ENCODE measurements at places on chromosomes 6 and 20. TPM values are rescaled to one million over a fixed set of nuclear protein-coding genes. Genes with fewer than 3 reads are reported as not detected.

Gene EDN1
- 2.9 TPM for total RNA-seq

Gene FBXO5
- 1.8 TPM for total RNA-seq

Gene ZSWIM1
- total RNA-seq = 1.3 TPM

DNA sequence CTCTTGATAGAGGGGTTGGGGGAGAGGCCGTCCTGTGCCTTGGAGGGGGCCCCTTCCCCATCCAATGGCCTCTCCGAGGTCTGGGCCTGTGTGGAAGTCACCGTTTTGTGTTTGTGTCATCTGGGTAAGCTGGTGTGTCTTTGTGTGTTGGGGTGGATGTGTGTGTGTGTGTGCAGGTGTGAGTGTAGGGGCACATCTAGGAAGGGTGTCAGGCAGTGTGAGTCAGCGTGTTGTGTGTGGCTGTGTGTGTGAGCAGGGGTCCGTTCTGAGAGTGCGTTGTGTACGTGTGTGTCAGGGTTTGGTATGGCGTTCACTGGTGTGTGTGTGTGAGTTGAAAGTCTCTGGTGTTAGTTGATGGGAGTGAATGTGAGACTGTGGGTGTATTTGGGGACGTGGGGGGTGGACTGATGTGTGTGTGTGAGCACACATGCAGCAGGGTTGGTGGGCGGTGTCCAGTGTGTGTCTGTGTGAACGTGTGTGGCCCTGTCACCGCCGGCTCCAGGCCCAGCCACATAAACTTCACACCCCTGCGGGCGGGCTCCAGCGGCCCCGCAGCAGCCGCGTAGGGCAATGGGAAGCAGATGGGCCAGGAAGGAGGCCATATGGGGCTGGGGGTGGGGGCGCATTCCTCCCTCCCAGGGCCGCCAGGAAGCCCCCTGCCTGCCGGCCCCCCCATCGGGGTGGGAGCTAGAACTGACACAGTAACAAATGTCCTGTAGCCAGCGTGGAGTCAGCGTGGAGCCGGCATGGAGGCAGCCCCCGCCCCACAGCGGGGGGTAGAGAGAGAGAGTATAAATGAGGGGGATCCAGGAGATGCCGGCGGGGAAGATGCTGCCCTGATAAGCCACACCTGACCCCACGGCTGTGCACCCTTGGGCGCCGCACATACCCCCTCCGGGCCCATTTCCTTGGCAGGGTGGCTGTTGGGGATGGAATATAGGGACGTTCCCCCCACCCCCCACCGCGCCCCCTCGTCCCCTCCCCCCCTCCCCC, 32.1 kb downstream of the SNAI1 start:
- DNase-seq = no peak

GRCh38 chr6:97669191-97670031, 386.4 kb upstream of the MMS22L start:
- no peak for DNase-seq

DNA sequence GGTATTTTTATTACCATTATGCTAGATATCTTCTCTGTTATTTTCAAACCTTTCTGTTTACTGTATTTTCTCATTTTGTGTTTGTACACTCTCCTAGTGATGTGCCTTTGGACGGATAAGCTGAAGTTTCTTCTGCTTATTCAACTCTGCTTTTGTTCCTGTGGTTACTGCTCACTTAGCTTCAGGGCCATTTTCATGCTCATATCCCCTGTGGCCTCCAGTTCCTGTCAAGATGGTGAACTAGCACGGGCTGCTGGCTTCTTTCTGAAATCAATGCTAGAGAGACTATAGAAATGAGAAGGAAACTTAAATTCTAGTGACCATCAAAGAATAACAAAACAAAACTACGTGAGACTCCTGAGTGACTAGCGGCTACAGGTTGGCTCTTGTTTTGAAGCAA, 6.8 kb upstream of the CST8 start:
- no peak for DNase-seq

- no peak for DNase-seq
These were observed 24.0 kb downstream of the JAG1 start for GRCh38 chr20:10649797-10650160.

DNA sequence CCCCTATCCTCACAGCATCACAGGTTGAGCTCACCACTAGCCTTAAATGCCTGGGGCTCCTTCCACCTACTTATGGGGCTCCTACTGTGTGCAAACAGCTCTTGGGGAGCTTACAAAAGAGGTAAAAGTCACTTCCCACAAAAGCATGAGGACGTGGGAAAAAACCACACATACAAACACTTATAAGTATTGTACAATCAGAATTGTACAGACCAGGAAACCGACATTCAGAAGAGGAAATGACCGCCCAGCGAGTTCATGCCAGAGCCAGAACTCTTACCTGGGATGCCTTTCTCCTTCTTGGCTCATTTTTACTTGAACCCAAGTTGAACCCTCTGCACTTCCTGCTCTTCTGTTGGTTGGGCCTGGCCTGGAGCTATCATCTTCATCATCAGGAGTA, 6.3 kb upstream of the PPP1R16B start:
- DNase-seq = no peak

DNA sequence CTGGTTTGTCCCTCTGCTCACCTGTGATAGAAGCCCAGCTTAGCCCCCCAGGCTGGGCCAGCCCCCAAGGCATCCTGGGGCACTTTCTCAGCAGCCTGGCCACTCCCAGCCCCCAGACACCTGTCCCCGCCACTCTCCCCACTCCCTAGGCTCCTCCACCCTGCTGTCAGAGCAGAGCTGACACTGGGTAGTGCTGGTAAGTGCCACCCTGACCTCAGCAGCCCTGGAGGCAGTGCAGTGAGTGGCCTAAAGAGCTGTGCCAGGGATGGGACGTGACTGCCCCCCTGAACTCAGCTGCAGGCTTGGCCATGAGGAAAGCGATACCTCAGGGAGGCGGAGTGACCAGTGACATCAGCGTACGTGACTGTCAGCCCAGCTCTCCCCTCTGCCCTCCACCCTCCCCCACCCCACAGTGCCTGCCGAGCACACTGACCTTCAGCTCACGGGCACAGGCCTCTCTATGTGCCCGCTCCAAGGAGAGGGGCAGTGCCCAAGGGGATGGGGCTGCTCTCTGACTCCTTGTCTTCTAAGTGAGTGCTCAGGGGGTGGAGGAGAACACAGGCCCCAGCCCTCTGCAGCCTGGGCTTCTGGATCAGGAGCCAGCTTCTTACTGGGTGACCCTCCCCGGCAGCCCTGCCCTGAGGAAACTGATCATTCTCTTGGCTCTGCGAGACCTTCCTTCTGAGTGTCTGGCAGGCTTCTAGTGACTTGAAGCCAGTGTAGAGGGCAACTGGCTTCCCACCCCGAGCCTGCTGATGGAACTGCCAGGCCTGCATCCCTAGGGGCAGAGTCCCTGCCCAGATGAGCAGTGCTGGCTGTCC, 172.7 kb downstream of the MRPL14 start:
- DNase-seq = no peak

DNA sequence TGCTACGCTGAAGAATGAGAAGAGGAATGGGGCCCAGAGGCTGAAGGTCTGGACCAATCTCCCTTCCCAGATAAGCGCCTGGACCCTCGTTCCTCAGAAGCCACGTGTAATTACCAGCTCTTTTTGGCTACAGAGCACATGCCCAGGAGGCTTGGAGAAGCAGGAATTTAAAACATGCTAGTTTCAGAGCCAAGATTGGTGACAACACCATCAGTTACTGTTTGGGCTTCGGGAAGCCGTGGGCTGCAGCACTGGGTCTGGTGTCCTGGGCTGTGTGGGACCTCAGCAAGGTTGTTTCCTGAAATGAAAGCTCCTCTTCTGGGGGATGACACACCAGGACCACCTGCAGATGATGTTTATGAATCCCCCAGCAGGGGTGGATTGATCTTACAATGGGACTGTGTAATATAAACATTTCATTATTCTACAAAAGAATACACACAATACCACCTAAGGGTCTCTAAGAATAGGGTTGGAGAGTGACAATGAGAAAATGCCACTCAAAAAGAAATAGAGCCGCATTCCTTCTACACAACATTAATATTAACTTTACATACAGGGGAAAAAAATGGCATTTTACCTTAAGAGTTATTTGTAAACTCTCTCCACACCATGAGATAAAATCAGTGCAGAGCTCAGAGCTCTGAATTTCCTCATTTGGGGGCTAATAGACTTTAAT, 207.8 kb upstream of the FOXQ1 start:
- DNase-seq = no peak

- DNase-seq = no peak
These were observed 150.8 kb downstream of the OR2B2 start for GRCh38 chr6:27761391-27761790.

- no peak for DNase-seq
These were observed 8.7 kb downstream of the SNX21 start for GRCh38 chr20:45842169-45842812.

- DNase-seq = no peak
These were observed 79.4 kb downstream of the GFRA4 start for GRCh38 chr20:3583765-3584164.

DNA sequence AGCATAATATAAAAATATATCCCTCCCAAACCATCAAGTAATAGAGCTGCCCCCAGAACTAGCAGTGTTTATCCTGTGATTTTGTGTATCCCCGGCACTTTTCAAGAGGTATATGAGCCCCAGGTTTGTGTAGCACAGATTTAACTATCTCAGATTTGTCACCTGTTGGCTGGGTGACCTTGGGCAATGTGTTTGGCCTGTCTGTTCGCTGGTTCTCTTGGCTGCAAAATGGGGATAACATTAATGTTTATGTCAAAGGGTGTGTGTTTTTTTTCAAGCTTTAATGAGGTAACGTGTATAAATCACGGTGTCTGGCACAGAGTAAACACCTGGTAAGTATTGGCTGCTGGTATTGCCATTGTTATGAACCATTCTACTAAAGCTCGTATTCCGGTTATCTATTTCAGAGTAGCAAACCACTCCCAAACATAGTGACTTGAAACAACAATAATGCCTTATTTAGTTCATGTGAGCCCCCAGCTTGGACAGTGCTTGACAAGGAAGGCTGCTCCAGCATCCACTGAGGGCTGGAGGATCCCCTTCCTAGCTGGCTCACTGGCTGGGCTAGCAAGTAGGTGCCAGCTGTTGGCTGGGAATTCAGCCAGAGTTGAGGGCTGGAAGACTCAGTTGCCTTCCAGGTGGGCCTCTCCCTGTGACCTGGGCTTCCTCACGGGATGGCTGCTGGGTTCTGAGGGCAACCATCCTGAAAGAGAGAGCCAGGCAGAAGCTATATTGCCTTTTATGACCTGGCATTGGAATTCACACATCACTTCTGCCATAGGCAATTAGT, 36.2 kb downstream of the PDRG1 start:
- no peak for DNase-seq

Gene CPNE5
- total RNA-seq = not detected

- no peak for DNase-seq
These were observed 62.2 kb upstream of the GCM1 start for GRCh38 chr6:53210811-53211210.

All from bronchial epithelial cell (primary cell).